Stomach (tissue), 19 donors: ENCODE measurements at places on chromosomes 3 and 15. TPM values are rescaled to one million over a fixed set of nuclear protein-coding genes. Genes with fewer than 3 reads are reported as not detected.

GRCh38 chr3:67635257-67635656 is 19.2 kb downstream of the SUCLG2 start:
- no peak for DNase-seq
- peaks cover 3% of the 10 kb centered on the region for H3K36me3 ChIP-seq
- no peaks in the 10 kb centered on the region for H3K27me3 ChIP-seq
- peaks cover 57% of the 10 kb centered on the region for H3K4me1 ChIP-seq
- H3K27ac ChIP-seq = peak overlapping the region; percentile 9

The RARB gene
- 2.9 TPM for polyA plus RNA-seq

The SUSD5 gene
- polyA plus RNA-seq = not detected

- no peak for DNase-seq
- no peak overlapping the region for H3K4me3 ChIP-seq
- no peak overlapping the region for H3K27ac ChIP-seq
- peaks cover 89% of the 10 kb centered on the region for H3K36me3 ChIP-seq
- peaks cover 7% of the 10 kb centered on the region for H3K4me1 ChIP-seq
Observed at GRCh38 chr3:183968666-183969245, 48.9 kb downstream of the ABCC5 start.

GRCh38 chr3:111965484-111965883 is 13.3 kb upstream of the ABHD10 start:
- peaks cover 19% of the 10 kb centered on the region for H3K36me3 ChIP-seq
- H3K4me1 ChIP-seq = no peaks in the 10 kb centered on the region
- H3K27me3 ChIP-seq = no peaks in the 10 kb centered on the region
- no peak for DNase-seq
- H3K27ac ChIP-seq = no peak overlapping the region

The NTRK3 gene
- not detected for polyA plus RNA-seq
